Activated naive CD8-positive, alpha-beta T cell treated with anti-CD3 and anti-CD28 coated beads for 36 hours (primary cell): ENCODE measurements at places on chromosomes 5 and 9. TPM values are rescaled to one million over a fixed set of nuclear protein-coding genes. Genes with fewer than 3 reads are reported as not detected.

RETREG1 gene
- 27.3 TPM for total RNA-seq

SPOCK1 gene
- not detected for total RNA-seq

MAMDC2 gene
- total RNA-seq, result not detected

NUTM2G gene
- total RNA-seq, result not detected

GDA gene
- not detected for total RNA-seq

NR6A1 gene
- 1.3 TPM for total RNA-seq

IRX1 gene
- not detected for total RNA-seq

CD14 gene
- 0.58 TPM for total RNA-seq

SPINK6 gene
- total RNA-seq, result not detected

RABEPK gene
- 41.1 TPM for total RNA-seq

TBCA gene
- 233 TPM for total RNA-seq
